ENCODE measurements at places on chromosomes 1 and 21. TPM values are rescaled to one million over a fixed set of nuclear protein-coding genes. Genes with fewer than 3 reads are reported as not detected.

Gene S100A7A
- not detected for total RNA-seq

Gene B3GALT5
- total RNA-seq, result under 0.01 TPM

Gene RHCE
- total RNA-seq, result 0.26 TPM

Gene ANXA9
- total RNA-seq, result 0.33 TPM

Gene ATP5IF1
- 100 TPM for total RNA-seq

Gene LMOD1
- total RNA-seq, result 36.3 TPM

Gene CAMK1G
- total RNA-seq, result 0.77 TPM

Gene EPHB2
- 12.3 TPM for total RNA-seq

Gene ADAMTS1
- total RNA-seq, result 186 TPM
